Gastroesophageal sphincter (tissue), 4 donors: ENCODE measurements at places on chromosomes 12 and 14.

- no peaks in the 10 kb centered on the region for H3K36me3 ChIP-seq
- no peak for ATAC-seq
Observed at GRCh38 chr12:129552996-129553750, 350.7 kb downstream of the TMEM132D start.

GRCh38 chr14:106883218-106883692 is 1356.9 kb downstream of the TMEM121 start:
- ATAC-seq = no peak
- H3K4me1 ChIP-seq = no peaks in the 10 kb centered on the region
- no peak overlapping the region for H3K4me3 ChIP-seq
- no peak overlapping the region for H3K27ac ChIP-seq

GRCh38 chr14:77892381-77892871 is 92.5 kb downstream of the ADCK1 start:
- no peaks in the 10 kb centered on the region for H3K27me3 ChIP-seq
- no peaks in the 10 kb centered on the region for H3K4me1 ChIP-seq
- no peak overlapping the region for H3K27ac ChIP-seq
- H3K36me3 ChIP-seq = no peaks in the 10 kb centered on the region
- no peak overlapping the region for H3K4me3 ChIP-seq

- no peaks in the 10 kb centered on the region for H3K4me1 ChIP-seq
- no peaks in the 10 kb centered on the region for H3K27me3 ChIP-seq
- no peak for ATAC-seq
- H3K36me3 ChIP-seq = no peaks in the 10 kb centered on the region
- no peak overlapping the region for H3K27ac ChIP-seq
Observed at GRCh38 chr12:71726548-71726947, 28.1 kb upstream of the RAB21 start.

DNA sequence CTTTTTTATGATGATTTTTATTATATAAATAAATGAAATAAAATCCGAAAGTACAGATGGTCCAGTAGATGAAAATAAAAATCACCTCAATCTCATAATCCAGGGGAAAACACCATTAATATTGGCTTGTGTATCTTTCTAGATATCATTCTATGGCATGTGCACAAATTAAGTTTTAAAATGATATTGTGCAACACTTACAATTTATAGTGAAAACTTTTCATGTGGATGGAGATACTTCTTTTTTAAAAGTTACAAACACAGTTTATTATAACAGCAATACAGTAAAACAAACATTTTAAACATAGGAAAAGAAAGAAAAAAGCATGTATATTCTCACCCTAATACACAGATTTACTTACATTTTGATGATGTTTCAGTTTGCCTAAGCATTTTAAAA is 98.9 kb upstream of the RMST start:
- H3K4me3 ChIP-seq = no peak overlapping the region
- H3K27me3 ChIP-seq = no peaks in the 10 kb centered on the region
- no peak overlapping the region for H3K27ac ChIP-seq
- H3K4me1 ChIP-seq = no peaks in the 10 kb centered on the region
- ATAC-seq = no peak

DNA sequence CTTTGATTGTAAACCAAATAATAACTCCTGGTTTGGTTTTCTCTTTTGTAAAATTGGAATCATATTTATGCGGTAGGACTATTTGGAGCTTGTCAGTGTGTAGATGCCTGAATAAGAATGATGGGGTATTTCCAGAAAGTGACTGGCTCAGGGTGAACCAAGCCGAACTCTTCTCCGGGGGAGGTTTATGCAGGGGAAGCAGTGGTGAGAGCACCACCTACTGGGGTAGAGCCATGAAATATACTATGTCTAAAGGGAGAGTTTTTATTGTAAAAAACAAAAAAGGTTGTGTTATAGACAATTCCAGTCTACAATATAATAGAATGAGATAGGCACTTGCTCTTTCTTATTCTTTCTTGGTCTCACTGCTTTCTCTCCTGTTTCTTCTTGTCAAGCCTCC is 222.9 kb upstream of the SLC16A7 start:
- H3K4me1 ChIP-seq = no peaks in the 10 kb centered on the region
- ATAC-seq = no peak
- H3K27me3 ChIP-seq = no peaks in the 10 kb centered on the region
- no peak overlapping the region for H3K4me3 ChIP-seq
- no peak overlapping the region for H3K27ac ChIP-seq

DNA sequence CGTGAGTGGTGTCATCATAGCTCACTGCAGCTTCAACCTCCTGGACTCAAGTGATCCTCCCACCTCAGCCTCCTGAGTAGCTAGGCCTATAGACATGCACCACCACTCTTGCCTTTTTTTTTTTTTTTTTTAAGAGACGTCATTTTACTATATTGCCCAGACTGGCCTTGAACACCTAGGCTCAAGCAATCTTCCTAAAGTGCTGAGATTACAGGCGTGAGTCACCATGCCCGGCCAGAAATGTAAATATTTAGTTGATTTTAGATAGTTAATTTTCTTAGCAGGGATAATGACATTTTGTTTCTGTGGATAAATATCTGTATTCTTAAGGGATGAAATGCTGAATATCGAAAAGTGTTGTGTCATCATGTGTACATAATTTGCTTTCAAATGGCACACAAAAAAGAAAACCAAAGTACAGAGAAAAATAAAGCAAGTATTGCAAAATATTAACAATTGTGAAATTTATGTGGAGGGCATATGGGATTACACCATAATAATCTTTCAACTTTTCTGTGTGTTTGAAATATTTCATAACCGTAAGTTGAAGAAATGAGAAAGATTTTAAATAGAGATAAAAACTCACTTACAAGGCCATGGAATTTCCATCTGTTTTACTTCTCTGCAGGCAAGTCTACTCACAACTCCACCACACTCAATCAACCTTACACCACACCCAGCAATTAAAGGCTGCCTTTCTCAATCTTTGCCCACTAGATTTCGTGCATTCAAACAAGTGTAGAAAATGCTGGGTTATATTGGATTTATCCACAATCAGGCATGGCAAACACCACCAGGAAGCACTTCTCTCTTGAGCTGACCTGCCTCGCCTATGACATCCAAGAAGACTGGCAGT is 93.7 kb downstream of the SPTSSA start:
- H3K27me3 ChIP-seq = no peaks in the 10 kb centered on the region
- ATAC-seq = peak; percentile 80
- H3K36me3 ChIP-seq = no peaks in the 10 kb centered on the region
- H3K4me1 ChIP-seq = no peaks in the 10 kb centered on the region

DNA sequence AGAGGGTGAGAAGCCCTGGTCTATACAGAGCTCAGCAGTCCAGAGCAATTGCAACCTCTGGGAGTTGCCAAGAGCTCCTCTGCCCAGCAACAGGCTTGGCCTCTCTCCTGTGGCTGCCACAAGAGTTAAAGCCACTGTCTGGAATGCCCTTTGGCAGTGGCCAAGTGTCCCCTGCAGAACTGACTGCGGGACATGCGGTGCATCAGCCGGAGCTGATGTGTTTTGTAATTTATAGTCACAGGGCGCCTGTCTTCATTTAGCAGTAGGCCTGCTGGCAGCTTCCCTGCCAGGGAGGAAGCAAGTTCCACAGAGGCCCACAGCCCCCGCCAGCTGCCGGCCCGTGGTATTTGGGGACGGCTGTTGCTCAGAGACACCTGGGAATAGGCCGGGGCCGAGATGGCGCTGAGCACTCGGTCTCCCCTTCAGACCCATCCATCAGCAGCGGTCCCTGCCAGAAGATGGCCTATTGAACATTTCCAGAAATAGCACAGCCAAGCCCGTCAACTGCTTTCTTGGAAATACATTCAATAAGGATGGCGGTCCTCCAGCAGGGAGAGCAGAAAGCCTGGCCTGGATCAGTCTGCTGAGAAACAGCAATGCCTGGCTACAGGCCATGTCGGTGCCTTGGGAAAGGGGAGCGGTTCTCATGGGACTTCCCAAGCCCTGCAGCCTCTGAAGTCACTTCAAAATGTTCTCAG is 217.4 kb downstream of the CRADD start:
- H3K4me3 ChIP-seq = no peak overlapping the region
- ATAC-seq = peak; percentile 84
- no peaks in the 10 kb centered on the region for H3K27me3 ChIP-seq
- peak overlapping the region; percentile 77 for H3K27ac ChIP-seq
- no peaks in the 10 kb centered on the region for H3K36me3 ChIP-seq

DNA sequence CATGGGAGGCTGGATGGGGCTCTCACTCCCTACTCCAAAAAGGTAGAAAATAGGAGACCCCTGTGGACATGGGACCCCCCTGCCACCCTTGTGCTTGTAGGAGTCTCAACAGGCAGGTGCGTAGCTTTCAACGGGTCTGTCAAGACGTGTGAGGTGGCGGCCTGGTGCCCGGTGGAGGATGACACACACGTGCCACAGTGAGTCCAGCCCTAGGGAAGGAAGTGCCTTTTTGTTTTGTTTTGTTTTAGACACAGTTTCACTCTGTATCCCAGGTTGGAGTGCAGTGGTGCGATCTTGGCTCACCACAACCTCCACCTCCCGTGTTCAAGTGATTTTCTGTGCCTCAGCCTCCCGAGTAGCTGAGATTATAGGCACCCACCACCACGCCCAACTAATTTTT is 12.9 kb downstream of the P2RX4 start:
- H3K4me1 ChIP-seq = no peaks in the 10 kb centered on the region
- no peak for ATAC-seq
- no peaks in the 10 kb centered on the region for H3K27me3 ChIP-seq
- peaks cover 64% of the 10 kb centered on the region for H3K36me3 ChIP-seq
- H3K4me3 ChIP-seq = no peak overlapping the region

GRCh38 chr14:80901260-80901659 is 40.3 kb downstream of the CEP128 start:
- H3K27ac ChIP-seq = no peak overlapping the region
- no peak overlapping the region for H3K4me3 ChIP-seq
- H3K4me1 ChIP-seq = no peaks in the 10 kb centered on the region
- no peak for ATAC-seq

DNA sequence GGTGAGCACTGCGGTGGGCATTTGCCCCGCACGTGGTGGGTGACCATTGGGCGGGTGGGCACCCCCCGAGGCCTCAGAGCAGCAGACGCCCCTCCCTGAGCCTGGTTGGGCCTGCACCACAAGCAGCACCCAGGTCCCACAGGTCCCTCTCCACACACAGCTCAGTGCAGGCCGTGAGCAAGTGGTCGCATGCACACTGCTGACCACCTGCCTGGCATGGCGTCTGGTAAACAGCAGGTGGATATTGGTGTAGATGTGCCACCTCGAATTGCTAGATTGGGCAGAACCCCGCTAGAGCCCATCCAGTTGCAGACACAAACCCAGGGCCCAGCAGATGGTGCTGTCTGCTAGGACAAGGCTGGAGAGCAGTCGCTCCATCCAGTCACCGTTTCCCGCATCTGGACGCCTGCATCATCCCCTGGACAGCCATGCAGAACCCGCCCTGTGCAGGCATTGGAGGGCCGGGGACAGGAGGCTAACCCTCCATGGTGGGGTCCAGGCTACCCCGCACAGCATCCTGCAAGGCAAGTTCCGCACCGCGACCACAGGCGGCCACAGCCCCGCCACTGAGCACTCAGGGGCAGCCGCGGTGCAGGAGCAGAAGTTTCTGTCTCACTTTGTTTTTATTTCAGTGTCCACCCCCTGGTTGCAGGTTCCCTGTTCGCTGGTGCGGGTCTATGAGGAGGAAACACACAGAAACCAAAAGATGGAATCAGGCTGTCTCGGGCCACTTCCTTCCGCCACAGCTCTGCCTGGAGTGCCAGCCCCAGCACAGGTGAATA is 45.6 kb upstream of the RIMBP2 start:
- no peaks in the 10 kb centered on the region for H3K4me1 ChIP-seq
- no peak overlapping the region for H3K4me3 ChIP-seq
- no peak overlapping the region for H3K27ac ChIP-seq
- H3K27me3 ChIP-seq = peaks cover 23% of the 10 kb centered on the region

GRCh38 chr14:34465069-34465859 is 3.2 kb upstream of the SPTSSA start:
- H3K36me3 ChIP-seq = no peaks in the 10 kb centered on the region
- H3K4me3 ChIP-seq = no peak overlapping the region
- no peak overlapping the region for H3K27ac ChIP-seq

GRCh38 chr14:85514487-85514886 is 15.5 kb upstream of the FLRT2 start:
- no peaks in the 10 kb centered on the region for H3K4me1 ChIP-seq

DNA sequence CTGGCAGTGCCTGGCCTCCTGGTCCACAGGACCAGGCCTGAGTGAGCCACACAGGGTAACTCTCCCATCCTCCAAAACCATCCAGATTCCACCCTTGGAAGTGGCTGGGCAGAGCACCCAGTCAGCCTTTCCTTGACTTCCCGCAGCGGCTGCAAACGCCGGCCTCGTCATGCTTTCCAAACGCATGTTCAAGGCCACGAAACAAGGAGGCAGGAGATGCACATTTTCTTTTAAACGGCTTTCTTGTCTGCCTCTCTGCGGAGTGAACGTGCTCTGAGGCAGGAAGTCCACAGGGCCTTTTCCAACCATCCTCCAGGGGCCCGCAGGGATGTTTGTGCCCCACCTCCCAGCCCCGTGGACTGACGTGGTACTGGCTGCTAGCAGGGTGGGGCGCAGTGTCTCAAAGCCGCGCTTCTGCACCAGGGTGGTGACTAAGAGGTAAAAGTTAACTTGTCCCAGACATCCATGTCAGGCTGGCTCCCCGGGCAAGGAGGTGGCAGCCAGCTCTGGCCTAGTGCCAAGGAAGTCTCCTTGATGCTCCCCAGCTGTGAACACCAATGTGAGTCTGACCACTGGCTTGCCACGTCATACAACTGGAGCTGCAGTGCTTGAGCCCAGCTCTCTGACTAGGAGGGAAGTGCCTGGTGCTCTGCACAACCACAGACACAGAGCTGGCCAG is 45.0 kb downstream of the KCNA5 start:
- no peak overlapping the region for H3K4me3 ChIP-seq
- H3K4me1 ChIP-seq = no peaks in the 10 kb centered on the region
- H3K27ac ChIP-seq = no peak overlapping the region
- H3K36me3 ChIP-seq = no peaks in the 10 kb centered on the region
- peaks cover under 1% of the 10 kb centered on the region for H3K27me3 ChIP-seq

DNA sequence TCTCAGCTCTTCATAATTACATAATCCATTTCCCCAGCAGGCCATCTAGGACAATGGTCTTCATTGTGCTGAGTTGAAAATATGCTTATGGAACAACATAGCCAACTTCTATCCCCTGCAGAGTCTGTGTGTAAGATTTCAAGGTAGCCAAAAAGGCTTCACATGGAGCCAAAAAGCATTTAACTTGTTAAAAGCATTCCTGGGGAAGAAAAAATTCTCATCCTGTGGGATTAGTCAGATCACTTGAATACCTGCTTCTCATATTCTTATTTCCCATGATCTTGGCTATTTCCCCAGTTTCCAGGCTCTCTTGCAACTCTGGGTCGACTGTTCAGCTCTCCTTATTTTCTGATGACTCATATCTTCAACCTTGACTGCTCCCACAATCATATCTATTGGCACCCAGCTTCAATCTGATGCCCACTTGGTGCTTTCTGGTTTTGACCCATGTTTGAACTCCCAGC is 178.9 kb downstream of the KLHL28 start:
- no peaks in the 10 kb centered on the region for H3K27me3 ChIP-seq
- no peak overlapping the region for H3K4me3 ChIP-seq
- H3K27ac ChIP-seq = no peak overlapping the region
- H3K36me3 ChIP-seq = no peaks in the 10 kb centered on the region

- no peaks in the 10 kb centered on the region for H3K4me1 ChIP-seq
- H3K27me3 ChIP-seq = no peaks in the 10 kb centered on the region
- no peak overlapping the region for H3K27ac ChIP-seq
- no peak for ATAC-seq
Observed at GRCh38 chr12:43099691-43100163, 452.3 kb downstream of the ADAMTS20 start.
